ENCODE measurements at places on chromosomes 4 and X.

- no peak for DNase-seq
Observed at GRCh38 chrX:116435597-116435996, 809 bp upstream of the SLC6A14 start.

GRCh38 chr4:175671491-175671934 is 140.6 kb downstream of the GPM6A start:
- no peak for DNase-seq

DNA sequence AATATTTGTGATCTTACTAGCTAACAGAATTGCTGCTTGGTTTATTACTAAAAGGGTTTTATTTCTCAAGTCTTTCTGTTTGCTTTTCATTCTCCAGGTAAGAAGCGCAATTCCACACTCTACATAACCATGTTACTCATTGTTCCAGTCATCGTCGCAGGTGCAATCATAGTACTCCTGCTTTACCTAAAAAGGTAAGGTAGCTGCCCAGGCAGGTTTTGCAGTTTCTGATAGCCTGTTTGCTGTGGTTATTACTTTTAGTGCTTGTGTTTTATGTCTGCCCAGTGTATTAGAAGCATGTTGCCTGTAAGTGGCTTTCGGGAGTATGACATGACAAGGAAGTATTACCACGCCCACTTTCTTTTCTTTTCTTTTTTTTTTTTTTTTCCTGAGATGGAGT is 46.4 kb downstream of the IL13RA1 start:
- DNase-seq: no peak

DNA sequence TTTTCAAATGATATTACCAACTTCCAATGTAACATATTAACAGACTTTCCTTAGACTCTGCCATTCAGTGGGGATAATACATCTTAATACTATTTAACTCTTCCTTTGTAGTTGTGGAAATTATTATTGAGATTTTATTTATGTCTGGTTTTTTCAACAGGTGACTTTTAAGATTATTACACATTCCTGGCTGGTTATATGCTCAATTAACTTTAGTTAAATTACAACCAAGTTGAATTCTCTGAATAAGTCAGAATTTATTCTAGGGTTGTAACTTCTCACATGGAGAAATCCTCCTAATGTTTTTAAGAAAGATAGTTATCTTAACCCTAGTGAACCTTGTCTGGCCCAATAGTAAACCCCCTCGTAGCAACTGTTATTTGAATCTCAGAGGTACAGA is 107.3 kb downstream of the SLC10A6 start:
- no peak for DNase-seq

DNA sequence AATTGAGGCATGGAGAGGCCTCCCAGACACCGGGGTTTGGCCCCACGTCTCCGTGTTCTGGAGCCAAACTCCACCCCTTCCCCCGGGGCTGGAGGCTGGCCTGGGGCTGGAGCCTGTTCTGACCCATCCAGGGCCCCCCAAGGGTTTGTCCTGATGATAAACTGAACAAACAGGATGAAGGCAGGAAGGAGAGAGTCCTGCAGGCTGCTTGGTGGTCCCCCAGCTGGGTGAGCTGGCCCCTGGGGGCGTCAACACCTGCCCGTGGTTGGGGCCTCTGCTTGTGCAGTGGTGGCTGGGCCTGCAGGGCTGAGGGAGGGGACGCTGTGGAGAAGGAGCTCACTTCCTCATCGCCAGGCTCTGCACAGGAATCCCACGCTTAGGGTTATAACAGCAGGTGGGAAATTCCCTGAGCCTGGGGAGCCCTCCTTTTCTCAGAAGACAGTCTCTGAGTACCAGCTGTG is 2.3 kb downstream of the SH3TC1 start:
- DNase-seq: no peak

DNA sequence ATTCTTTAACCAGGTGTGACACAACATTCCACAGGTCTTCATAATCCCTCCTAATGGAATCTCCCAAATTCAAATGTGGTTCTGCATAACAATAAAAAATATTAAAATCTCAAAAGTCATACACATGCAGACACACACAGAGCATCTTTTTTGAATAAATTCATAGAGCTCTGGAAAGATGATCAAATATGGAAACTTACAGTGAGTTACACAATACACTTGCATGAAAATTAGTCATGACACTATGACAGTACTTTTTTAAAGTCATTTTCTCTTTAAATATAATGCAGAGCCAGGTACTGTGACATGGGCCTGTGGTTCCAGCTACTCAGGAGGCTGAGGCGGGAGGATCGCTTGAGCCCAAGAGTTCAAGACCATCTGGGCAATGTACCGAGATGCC is 38.9 kb downstream of the DDX60L start:
- no peak for DNase-seq

GRCh38 chrX:74340051-74340450 is 36.1 kb downstream of the ZCCHC13 start:
- no peak for DNase-seq

Data from NCI-H1417 (cell line).